Stimulated activated CD4-positive, alpha-beta T cell treated with anti-CD3 and anti-CD28 coated beads, Interleukin-15, amount 100 ng/mL, for 1 hour (primary cell): ENCODE measurements at places on chromosomes 16 and 17.

GRCh38 chr17:42233156-42233555, 38.9 kb upstream of the GHDC start:
- no peak for DNase-seq

- DNase-seq, result no peak
These were observed 651 bp downstream of the SHMT1 start for GRCh38 chr17:18362698-18363100.

DNA sequence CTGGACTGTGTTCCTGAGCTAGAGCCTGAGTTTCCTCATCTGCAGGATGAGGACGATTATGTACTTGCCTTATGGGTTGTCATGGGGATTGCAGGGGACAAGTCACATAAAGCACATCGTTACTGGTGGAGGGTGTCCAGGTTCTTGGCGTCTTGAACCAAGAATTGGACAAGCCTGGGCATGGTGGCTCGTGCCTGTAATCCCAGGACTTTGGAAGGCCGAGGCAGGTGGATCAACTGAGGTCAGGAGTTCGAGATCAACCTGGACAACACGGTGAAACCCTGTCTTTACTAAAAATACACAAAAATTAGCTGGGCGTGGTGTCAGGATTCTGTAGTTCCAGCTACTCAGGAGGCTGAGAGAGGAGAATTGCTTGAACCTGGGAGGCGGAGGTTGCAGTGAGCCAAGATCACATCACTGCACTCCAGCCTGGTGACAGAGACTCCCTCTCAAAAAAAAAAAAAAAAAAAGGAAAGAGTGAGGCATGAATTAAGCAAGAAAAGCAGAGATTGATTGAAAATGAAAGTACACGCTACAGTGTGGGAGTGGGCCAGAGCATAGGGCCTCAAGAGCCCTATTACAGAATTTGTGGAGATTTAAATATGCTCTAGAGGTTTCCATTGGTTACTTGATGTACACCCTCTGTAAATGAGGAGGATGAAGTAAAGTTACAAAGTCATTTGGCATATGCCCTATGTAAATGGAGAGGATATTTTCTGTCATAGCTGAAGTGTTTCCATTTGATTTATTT, 30.7 kb downstream of the ADGRG5 start:
- no peak for DNase-seq

GRCh38 chr17:3983606-3984484, 19.6 kb upstream of the ATP2A3 start:
- DNase-seq, result no peak

DNA sequence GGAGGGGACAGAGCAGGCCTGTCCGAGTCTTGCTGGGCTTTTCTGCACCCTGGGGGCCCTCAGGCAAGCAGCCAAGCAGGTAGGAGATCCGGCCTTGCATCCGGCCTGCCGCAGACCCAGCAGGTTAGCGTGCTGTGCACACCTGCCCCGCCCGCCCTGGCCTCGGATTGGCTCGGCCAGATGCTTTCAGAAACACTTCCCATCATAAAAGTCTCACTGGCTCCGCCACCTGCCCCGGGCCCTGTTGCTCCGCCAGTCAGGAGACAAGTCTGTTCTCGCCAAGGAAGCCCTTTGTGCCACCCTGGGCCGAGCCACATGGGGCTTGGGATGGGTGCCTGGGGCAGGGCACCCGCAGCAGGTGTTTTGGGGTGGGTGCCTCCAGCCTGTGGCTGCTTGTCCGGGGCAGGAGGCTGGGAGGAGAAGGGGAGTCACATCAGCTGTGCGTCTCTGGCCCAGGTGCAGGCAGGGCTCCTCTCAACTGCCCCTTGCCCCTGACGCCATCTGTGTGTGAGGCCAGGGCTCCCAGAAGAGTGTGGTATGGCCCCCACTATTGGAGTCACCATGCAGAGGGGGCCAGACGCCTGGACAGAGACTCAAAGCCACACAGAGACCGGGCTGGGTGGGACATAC, 228.2 kb upstream of the GSE1 start:
- DNase-seq, result no peak

DNA sequence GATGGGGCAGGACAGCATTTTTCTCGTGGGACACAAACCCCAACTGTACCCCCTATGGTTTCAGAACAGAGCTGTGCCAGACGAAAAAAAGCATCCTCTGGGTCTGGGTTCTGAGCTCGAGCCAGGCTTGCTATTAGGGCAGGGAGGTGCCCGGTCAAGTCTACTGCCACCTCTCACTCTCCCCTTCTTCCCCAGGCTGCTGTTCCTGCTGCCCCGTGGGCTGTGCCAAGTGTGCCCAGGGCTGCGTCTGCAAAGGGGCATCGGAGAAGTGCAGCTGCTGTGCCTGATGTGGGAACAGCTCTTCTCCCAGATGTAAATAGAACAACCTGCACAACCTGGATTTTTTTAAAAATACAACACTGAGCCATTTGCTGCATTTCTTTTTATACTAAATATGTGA, 1.1 kb downstream of the MT1E start:
- no peak for DNase-seq
